Bone marrow (tissue), 2 donors: ENCODE measurements at places on chromosomes 3 and 15.

GRCh38 chr15:35680951-35681350 is 135.0 kb upstream of the DPH6 start:
- DNase-seq, result no peak

DNA sequence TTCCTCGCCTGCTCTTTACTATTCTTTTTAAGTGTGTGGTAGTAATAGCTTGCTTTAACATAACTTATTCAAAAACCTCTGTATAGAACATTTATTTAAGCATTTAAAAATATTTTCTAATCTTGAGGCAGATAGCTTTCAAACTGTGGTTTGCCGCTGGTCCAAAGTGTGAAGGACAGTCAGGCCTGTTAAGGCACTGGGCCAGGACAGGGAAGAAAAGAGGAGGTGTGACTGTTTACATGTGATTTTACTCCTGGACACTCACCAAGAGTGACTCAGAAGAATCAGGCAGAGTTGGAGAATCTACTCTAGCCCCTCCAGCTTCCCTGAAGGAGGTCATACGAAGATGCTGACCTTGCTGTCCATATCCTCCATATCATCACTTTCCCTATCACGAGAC is 44.7 kb downstream of the CEP152 start:
- no peak for DNase-seq

DNA sequence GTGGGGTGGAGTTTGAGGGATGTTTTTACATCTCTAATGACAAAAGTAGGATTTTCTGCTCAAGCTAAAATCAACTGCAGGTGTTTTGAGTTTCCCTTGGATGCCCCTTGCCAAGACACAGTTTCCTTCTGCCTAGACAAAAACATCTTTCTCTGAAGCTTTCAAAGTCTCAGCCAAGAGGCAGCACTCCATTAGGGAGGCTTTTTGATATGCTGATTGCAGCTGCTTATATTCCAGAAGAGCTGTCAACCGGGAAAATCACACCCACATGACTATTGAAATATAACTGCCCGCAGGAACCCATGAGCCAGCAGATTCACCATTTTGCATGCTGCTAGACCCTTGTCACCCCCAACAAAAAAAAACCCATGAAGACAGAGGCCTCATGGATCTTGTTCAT is 27.5 kb upstream of the ZNF148 start:
- no peak for DNase-seq

DNA sequence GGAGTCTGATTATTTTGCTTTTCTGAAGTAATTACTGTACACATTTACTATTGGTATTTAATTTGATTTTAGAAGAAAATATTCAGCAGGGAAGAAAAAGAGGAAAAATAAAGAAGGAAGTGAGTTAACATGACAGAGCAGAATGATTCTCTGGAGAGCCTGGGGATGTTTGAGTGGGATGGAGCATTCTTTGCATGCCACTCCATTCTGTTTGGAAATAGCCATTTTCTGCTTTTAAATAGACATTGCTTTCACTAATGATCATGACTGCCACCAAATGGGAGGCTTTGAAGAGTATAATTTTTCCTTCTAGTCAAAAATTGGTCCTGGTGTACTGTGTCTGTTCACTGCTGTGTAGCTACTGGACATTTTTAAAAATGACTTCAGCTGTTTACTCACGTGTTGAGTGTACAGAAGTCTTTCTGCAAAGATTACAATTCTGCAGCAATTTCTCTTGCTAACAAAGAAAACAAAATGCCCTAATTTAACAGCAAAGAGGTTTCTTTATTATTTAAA is 196.1 kb downstream of the RYR3 start:
- DNase-seq, result no peak

DNA sequence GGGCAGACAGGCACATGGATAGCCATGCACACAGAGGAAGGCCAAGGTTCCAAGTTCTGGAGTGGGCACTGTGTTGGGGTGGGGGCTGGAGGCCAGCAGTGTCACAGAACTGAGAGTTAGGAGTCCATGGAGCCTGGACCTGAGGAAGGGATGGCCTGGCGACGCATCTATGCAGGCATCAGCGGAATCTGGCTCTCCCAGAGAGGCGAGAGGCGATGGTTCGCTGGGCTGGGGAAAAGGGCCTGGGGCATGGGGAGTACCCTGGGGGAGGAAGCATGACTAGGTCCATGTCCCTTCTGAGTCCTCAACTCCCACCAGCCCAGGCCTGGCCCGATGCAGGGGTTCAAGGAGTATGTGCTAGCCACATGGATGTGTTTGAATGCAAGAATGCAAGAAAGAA is 192.8 kb upstream of the LINGO1 start:
- DNase-seq, result no peak

- no peak for DNase-seq
Measured at GRCh38 chr3:17515445-17516234, 226.8 kb downstream of the TBC1D5 start.

- DNase-seq, result no peak
Measured at GRCh38 chr15:34650177-34650576, 66.7 kb upstream of the GOLGA8B start.

DNA sequence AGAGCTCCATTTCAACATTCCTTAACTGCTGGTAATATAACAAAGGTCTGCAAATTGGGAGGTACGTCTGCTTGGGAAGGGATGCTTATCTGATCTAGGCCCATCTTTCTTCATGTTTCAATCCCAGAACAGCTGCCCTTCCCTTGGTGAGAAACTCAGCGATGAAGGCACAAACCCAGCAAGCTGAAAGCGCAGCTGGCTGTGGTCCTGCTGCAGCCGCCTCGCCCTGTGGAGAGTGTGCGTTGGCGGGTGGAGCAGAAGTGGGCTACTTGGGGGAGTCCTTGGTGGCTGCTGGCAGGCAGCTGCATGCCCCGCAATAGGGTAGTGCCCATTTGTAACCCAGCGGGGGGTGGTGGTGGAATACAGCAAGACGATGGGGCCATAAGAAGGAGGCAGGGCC is 160.6 kb upstream of the WNT5A start:
- DNase-seq, result no peak

- no peak for DNase-seq
Measured at GRCh38 chr15:37933666-37934065, 774 bp upstream of the TMCO5A start.

GRCh38 chr15:74374648-74375302 is 7.3 kb upstream of the CYP11A1 start:
- no peak for DNase-seq

GRCh38 chr3:86984271-86984670 is 6.7 kb downstream of the VGLL3 start:
- no peak for DNase-seq

DNA sequence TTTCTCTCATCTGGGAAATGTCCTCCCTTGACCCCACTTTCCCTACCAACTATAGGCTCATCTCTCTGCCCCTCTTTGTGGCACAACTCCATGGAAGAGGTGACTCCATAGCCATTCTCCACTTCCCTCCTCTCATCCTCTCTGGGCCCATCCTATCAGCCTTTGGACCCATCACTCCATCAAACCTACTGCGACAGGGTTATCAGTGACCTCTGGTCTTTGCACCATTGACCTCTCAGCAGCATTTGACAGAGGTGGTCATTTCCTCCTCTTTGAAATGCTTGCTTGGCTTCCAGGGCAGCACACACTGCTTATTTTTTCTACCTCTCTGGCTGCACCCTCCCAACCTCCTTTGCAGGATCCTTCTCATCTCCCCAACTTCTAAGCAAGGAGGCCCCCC is 113.1 kb upstream of the SLC25A36 start:
- DNase-seq, result no peak

- DNase-seq, result no peak
Measured at GRCh38 chr3:100213891-100214573, 46.8 kb upstream of the TBC1D23 start.

- no peak for DNase-seq
Measured at GRCh38 chr15:36958606-36959005, 141.7 kb downstream of the MEIS2 start.

GRCh38 chr3:78338405-78338804 is 1298.5 kb downstream of the ROBO2 start:
- DNase-seq, result no peak

DNA sequence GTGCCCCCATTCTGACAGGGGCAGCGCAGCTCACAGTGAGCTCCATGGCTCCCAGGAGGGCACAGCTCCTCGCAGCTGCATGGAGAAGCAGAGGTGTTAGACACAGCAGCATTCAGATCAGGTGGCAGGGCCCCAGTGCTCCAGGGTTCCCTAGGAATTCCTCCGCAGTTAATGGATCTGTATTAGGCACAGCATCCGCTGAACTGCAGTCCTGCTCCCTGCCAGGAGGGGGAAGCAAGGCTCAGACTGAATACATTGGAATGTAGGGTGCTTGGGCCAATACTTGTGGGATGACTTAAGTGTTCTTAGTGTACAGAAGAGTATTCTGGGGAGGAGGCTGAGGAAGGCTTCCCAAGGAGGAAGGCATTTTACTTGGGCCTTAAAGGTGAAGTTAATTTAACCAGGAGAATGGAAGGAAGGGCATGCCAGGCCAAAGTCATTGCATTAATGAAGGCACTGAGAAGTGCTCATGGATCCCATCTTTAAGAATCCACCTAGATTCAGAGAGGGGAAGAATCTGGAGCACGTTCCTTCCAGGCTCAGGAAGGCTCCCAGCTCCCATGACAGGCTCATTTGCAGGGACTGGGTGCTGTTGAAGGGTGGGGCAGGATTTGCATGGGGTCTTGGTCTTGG is 111.6 kb downstream of the RAB11A start:
- no peak for DNase-seq

DNA sequence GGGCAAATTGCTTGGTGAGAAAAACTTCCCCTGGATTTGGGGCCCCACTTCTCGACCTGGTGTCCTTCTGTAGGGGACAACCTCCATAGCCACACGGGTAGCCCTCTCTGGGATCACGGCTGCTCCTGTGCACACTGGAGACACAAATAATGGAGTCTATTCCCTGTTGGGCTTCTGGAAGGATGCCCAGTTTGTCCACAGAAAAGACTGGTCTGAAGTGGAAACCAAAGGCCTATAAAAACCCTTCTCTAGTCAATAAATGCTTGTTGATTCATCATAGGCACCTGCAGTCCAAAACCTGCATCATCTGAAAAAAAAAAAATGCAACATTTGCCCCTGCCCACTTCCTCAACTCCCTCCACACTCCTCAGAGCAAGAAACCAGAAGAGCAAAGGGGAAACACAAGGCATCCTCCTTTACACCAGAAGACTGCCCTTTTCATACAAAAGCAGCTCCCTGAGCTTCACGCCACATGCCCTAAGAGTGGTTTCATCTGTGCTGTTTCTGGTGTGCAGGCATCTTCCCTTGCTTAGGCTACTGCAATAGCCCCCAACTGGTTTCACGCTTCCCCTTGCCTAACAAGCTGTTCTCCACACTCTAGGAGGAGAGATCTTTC is 36.3 kb downstream of the SRGAP3 start:
- no peak for DNase-seq

GRCh38 chr3:26202169-26202568 is 412.3 kb downstream of the OXSM start:
- DNase-seq, result no peak

- no peak for DNase-seq
Measured at GRCh38 chr3:78004571-78004970, 964.7 kb downstream of the ROBO2 start.

GRCh38 chr3:44995142-44995770 is 19.2 kb downstream of the EXOSC7 start:
- no peak for DNase-seq

- no peak for DNase-seq
Measured at GRCh38 chr3:115710799-115711198, 87.5 kb downstream of the GAP43 start.

DNA sequence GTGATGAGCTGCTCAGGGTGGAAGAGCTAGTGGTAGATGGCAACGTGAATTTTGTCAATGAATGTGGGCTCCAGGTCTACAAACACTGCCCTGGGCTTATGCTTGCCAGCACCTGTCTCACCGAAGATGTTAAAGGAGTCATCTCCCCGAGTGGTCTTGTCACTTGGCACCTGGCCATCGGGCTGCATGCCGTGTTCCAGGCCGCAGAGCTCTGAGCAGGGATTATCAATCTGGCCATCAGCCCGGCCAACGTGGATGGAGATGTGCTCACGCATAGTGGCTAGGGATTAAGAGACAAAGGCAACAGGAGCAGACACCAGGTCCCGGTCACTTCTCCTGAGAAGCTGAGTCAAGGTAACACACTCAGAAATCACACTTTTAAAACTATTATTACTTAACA is 54.8 kb upstream of the ACTC1 start:
- no peak for DNase-seq

GRCh38 chr3:69579306-69580041 is 159.8 kb upstream of the MITF start:
- DNase-seq, result no peak

DNA sequence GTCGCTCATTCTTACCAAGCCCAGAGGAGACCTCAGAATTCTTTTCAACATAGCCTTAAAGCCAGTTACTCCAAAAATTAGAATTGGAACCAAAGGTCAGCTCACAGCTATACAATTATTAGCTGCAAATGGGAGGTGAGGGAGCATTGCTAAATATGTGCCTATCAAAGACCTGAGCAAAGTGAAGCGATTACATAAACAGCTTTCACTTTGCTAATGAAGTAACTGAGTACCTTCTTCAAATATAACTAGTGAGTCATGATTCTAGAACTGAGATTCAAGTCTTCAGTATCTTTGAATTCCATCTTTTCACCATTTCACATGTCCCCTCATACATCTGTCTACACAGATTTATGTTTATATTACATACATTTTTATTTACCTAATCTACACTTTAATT is 122.6 kb downstream of the P2RY1 start:
- DNase-seq, result no peak

GRCh38 chr3:64264501-64265109 is 39.3 kb upstream of the PRICKLE2 start:
- no peak for DNase-seq

DNA sequence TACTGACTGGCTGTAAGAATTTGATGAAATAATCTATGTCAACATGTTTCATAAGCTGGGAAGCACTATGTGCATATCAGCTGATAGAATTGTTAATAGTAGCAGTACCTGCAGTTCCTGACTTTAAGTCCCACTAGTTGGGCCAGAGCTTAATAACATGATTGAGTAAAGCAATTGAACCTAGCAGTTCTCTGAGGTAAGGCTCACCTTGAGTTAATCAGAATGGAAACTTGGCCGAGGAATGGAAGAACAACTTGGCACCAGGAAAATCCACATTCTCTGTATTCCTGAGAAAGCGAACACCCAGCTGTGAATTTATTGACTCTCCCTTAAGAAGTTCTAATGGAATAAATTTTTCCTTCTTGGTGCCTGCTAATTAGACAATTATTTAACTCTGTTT is 262.6 kb downstream of the IGSF11 start:
- DNase-seq, result no peak

GRCh38 chr3:37862219-37862902 is 681 bp downstream of the CTDSPL start:
- DNase-seq, result peak; percentile 14

DNA sequence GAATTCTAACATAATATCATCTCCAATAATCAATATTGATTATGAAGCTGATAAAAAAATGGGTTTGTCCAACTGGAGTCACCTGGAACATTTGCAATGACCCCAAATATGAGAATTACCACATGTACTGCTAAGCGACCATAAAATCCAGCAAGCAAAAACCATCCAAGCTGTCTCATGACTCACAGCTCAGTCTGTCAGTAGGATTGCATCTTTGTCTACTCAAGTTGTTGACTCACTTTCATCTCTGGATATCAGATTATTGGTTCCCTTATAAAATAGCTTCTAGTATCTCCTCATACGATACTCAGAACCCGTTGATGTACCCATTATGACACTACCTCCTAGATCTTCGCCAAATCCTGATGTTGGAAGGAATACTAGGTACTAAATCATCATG is 209.8 kb upstream of the ATP11B start:
- DNase-seq, result no peak
